Nephron progenitor cell (in vitro differentiated cells): ENCODE measurements at places on chromosomes 2 and 18.

- DNase-seq: peak; percentile 89
Observed at GRCh38 chr18:78713069-78713468, 266.5 kb upstream of the SALL3 start.

DNA sequence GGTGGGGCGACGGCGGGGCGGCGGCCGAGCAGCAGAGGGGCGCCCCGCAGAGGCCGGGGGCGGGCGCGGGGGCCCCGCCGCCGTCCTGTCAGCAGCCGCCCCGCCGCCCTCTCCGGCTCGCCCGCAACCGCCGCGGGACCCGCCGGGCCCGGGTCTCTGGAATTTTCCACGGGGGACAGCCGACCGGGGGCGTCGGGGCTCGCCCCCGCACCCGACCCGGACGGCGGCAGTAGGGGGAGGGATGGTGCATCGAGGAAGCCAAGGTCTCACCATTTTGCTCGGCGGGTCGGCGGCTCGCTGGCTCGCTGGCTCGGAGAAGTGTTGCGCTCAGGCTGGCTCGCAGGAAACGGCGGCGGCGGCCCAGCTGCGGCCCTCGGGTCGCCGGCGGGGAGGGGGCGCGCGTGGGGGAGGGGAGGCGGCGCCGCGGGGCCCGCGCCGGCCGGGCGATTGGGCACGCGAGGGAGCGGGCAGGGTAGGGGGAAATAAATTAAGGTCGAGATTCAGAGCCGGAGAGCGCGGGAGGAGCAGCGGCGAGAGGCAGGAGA lies 405 bp downstream of the PPP3R1 start:
- DNase-seq: peak; percentile 69

GRCh38 chr18:79524181-79525078 lies 128.7 kb downstream of the NFATC1 start:
- DNase-seq: no peak

GRCh38 chr2:23828256-23828980 lies 98.5 kb downstream of the ATAD2B start:
- no peak for DNase-seq

DNA sequence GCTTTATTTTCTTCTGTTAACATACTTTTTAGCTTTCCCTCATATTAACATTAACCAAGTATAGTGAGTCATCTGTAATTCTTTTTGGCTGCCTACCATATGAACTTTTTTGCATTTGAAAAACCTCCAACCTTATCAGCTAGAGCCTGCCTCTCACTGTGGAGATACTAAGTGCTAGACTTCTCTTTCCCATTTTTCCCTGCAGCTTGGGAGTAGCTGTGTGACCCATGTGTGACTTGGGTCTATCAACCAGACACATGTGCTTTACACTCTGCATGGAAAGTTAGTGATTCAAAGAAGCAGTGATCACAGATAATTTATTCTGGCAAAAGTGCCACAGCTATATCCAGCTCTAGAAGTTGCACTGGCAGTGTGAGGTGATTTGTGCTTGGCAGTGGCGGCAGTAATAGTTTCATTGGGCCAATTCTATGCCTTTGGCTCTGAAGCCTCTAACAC lies 36.3 kb downstream of the PREPL start:
- no peak for DNase-seq

DNA sequence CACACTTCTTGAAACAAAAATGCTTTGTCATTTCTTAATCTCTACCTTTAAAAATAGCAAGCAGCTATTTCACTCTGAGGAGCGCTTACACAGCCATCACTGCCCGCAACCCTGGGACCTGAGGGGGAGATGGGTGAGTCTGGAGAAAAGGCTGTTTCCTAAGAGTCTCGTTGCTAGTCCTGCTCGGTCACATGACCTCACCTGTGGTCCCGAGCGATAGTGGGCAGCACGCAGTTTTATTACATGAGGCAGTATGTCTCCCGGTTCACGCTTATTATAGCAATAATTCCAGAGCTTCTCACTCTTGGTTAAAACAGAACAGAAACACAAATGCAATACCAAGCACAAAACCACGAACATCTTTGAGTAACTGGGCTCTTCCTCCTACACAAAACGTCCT lies 105.3 kb downstream of the ZNF516 start:
- DNase-seq: no peak

GRCh38 chr18:60754413-60755009 lies 381.9 kb upstream of the MC4R start:
- no peak for DNase-seq

DNA sequence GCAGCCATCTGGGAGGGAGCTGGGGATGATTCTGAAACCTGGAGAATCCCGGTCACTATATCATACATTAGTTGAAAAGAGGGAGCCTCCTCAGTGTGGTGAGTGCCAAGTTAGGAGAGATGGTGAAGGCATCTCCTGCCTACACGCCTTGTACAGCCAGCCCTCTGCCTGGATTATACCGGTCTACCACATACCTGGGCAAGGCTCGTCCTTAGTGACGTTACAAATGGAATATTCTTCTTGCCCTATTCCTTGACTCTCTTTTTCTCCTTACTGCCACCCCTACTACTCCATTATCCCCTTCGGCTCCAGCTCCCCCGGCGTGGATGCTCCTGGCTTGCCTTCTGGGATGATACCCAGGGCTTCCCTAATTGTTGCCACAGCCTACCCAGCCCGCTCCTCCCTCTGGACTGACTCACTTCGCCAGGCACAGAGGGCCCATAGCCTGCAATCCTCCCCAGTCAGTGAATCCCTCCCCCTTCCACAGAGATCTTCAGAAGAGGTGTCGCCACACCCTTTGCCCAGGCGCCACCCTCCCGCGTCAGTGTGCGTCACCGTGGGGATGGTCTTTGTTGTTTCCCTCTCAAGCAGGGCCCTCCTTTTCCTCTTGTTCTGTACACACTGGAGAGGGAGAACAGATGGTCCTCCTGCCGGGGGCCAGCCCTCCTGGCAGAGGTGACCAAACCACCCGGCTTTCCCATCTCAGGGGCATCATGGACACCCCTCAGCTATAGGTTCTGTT lies 115.2 kb upstream of the EPAS1 start:
- no peak for DNase-seq
